ENCODE measurements at places on chromosomes 2 and 18.

GRCh38 chr18:61025596-61025995 is 307.6 kb upstream of the CDH20 start:
- DNase-seq, result no peak

- DNase-seq, result no peak
Observed at GRCh38 chr18:44309185-44309584, 371.5 kb upstream of the SETBP1 start.

DNA sequence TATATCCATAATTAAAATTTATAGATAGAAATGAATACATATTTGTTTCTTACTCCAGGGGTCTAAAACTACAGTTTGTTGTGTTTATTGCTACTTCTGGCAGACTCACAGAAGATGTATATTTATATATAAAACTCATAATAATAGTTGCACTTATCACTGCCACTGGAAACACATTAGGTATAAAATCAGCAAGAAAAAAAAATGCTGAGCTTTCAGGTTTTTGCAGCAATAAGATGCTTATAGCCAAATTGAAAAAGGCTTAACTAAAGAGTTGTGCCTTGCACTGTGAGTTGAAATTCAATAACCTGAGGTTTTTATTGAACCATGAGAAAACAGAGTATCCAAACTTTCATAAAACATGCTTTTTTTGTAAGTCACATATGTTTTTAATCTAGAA is 623.9 kb upstream of the CRIM1 start:
- DNase-seq, result no peak

GRCh38 chr2:220509966-220510365 is 882.5 kb downstream of the SLC4A3 start:
- no peak for DNase-seq

GRCh38 chr2:8090748-8091700 is 590.8 kb upstream of the ID2 start:
- DNase-seq, result no peak

- no peak for DNase-seq
Observed at GRCh38 chr2:188622601-188623260, 331.1 kb downstream of the GULP1 start.

DNA sequence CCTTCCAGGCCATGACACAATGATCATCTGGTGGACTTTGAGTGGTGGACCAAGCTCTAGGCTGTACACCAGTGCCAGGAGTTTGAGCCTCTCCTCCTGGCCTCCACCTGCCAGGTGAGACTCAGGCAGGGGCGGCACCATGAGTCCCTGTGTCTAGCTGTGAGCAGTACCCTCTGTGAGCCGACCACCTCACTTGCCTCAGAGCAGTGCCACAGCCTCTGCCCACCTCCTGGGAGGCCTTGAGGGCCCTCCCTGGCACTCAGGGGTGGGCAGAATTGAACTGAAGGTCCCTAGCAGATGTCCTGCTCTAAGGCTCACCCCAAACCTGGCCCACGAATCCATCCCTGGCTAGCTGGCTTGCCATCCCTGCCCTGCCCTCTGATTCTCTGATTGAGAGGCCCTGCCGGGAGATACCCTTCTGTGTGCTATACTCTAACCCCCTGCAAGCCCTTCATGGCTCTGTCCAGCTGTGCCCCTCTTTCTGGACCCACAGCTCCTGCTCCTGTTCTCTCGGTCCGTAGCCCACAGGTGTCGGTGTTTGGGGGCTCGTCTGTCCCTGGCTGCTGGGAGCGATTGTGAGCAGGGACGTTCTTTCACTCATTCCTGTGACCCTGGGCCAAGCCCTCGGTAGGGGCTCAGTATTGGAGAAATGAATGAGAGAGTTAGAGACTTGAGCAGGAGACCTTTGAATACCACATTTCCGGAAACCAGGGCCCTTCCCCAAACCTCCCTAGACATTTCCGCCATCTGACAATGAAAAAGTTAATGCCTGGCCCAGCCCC is 70.0 kb downstream of the INHBB start:
- no peak for DNase-seq

DNA sequence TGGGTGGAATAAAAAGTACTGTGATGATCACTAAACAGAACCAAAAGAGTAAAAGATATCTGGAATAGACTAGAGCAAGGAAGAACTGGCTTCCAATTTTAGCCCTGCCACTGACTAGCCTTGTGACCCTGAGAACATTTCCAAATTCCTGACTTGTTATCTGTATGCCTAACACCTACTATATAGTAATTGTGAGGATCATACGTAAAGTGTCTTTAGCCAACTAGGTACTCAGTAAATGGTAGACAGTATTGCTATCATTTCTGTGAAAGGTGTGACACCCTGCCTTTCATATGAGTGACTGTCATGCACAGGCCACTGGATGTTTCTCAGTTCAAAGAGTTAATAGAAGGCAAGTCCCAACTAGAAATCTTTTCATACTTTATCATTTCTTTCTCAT is 29.8 kb downstream of the CYTIP start:
- no peak for DNase-seq

DNA sequence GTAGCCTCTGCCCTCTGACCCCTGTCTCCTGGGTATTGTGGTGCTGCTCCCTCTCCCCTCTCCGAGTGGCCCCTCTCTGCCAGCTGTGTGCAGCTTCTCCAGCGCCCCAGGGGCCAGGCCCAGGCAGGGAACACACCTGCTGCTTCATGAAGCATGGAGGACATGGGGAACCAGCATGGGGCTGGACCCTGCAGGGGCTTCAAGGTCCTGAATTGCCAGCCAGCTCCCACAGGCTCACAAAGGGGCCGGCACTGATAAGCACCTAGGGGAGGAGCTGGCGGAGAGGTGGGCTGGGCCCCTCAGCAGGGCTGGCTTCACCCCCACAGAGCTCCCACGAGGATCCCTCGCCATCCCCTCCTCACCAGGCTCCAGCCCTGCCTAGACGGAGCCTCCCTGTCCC is 77.4 kb upstream of the GPC1 start:
- DNase-seq, result no peak

GRCh38 chr2:235847576-235847975 is 320.6 kb downstream of the GBX2 start:
- DNase-seq, result no peak

GRCh38 chr2:237566401-237567235 is at the start of gene PRLH:
PRLH (plus strand) TSS chr2:237566574; CDS start chr2:237566574, 0 bp downstream.
- DNase-seq, result no peak
